Brain (organoid and tissue), 16 donors: ENCODE measurements at places on chromosomes 7 and 10.

DNA sequence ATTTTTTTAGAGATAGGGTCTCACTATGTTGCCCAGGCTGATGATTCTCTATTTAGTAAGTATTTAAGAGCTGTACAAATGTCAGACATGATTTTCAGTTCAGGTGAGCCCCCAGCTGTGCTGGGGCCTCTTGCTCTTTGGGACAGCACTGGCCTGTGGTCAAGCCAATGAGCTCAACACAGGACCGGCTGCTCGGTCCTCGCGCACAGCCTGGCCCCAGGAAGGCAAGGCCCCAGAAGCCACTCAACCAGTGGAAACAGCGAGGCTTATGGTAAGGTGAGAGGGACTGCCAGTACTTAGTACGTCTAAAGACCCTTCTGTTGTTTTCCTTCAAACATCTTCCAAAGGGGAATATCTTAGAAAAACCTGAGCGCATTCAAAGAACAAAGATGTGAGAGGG, 211.8 kb downstream of the SKIDA1 start:
- DNase-seq = no peak

DNA sequence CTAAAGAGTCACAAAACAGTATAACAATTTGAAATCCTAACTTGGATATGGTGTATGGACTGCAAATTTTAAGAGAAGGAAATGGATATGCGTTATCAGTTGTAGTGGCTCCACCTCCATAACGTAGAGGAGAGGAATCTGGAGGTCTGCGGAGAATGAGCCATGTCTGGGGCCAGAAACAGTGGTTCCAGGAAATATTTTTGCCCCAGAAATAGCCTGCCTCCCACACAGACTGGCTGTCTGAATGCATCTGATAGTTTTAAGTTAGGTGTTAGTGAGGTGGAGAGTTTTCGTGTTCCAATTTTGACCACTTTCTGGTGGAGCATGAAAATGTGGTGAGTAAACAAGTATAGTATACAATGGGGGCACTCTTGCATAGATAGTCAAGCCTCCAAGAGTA, 1.6 kb downstream of the PHTF2 start:
- no peak for DNase-seq

DNA sequence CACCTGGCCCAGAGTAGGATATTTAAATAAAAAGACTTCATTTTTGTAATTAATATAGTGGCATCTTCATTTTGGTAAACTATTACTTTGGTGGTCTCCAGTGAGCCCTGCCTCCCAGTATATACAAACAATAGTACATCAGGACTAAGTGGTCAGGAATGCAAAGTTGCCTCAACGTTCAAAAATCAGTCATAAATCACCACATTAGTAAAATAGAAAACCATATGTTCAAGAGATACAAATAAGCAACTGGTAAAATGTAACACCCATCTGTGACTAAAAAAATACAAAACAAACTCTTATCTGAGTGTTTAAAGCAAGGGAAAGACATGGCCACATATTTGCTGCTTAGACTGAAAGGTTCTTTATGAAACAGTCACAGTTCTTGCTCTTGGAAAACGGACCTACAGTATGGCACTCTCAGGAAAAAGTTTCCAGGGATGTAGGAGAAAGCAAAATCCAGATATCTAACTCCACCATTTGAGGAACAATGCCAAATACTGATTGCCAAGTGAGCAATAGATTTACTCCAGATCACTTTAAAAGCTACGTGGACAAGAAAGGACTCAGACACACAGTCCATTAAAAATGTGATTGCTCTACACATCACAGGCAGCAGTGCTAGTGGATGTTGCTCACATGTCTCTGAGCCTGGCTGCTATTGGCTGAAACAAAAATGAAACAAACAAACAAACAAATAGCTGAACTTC, 15.1 kb upstream of the RHOBTB1 start:
- no peak for DNase-seq

DNA sequence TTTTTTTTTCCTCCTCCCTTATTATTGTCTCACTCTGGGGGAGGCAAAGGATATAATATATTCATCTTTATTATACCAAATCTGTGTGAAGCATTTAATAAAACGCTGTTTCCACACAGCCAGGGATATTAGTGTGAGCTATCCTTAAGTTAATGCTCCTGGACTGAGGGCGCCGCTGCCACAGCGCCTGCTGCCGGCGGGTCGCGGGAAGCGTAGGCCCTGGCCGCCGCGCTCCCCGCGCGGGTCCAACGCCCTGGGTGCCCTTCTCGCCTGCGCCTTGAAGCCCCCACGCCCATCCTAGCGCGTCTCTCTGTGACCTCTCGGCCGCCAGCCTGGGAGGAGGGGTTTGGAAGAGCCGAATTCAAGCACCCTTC, 9.5 kb upstream of the LBX1 start:
- DNase-seq = no peak

GRCh38 chr7:158633055-158633956, 45.7 kb upstream of the PTPRN2 start:
- no peak for DNase-seq

- DNase-seq = no peak
Observed at GRCh38 chr7:100819586-100819985, 7.7 kb downstream of the EPHB4 start.

- no peak for DNase-seq
Observed at GRCh38 chr7:21580073-21580521, 37.3 kb downstream of the DNAH11 start.

GRCh38 chr7:99833289-99833877, 5.6 kb downstream of the CYP3A43 start:
- no peak for DNase-seq

DNA sequence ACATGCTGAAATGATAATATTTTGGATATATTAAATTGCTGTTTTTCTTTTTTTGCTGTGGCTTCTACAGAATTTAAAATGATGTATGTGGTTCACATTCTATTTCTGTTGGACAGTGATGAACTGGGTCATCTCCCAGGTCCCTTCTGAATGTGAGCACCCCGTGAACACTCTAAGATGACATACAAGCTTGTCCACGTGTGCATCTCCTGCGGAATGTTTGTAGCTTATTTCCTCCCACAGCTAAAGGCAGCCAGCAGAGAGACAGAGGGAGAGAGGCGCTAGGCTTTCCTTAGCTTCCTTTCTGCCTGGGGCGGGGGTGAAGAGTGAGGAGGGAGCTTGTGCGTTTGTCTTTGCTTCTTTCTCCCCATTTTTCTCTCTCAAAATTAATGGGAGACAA, 219.1 kb downstream of the EMX2 start:
- DNase-seq = peak; percentile 6

- no peak for DNase-seq
Observed at GRCh38 chr10:28328346-28328745, 25.5 kb upstream of the MPP7 start.

- DNase-seq = no peak
Observed at GRCh38 chr10:130080461-130080814, 30.2 kb downstream of the C10orf143 start.

DNA sequence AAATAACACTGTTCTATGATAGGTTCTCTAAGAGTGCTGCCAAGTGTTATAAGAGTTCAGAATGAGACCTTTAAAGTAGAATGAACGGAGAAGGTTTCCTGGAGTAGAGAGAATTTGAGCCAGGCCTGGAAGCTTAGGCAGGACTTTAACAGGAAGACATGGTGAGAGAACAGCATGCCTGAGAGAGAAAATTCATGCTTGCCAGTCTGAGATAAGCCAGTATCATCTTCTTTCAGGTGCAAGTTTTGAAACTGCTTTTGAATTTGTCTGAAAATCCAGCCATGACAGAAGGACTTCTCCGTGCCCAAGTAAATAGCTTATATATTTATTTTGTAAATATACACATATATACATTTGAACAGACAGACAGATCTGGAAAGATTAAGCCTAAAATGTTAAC, 22.1 kb downstream of the ARMC10 start:
- DNase-seq = no peak

DNA sequence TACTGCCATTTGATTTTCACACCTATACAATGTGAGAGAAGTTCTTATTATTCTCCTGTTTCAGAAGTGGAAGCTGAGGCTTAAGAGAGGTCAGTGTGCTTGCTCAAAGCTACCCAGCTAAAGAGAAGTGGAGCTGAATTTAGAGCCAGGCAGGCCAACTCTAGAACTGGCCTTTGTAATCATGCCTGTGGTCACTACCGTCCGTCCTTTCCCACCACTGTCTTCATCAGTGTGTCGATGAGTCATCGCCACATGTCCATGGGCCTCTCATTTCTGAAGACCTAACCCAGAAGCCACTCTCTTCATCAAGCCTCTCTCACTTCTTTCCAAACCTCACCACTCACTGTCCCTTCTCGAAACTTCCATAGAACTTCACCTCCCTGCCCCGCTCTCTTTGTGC, 237.8 kb downstream of the KIAA1217 start:
- no peak for DNase-seq

GRCh38 chr7:26060733-26061677, 91.0 kb upstream of the NFE2L3 start:
- DNase-seq = peak; percentile 15

- no peak for DNase-seq
Observed at GRCh38 chr7:144780071-144780608, 55.7 kb downstream of the TPK1 start.

DNA sequence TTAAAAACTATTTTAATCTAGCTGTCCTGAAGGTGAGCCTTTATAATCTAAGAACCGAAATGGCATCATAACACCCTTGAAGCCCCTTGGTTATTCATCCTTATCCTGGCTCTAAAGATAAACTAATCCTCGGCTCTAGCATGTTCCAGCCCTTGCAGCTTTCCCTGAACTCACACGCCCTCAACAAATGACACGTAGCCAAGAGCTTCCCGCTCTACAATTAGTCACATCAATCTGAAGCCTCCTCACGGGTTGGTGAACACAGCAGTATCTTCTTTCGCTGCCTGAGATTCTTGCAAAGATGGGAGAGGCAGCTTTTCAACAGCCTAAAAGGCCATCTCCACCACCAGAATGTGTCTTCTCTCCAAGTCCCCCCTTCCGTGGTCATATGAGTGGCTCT, 4.1 kb downstream of the FRMD4A start:
- no peak for DNase-seq

- no peak for DNase-seq
Observed at GRCh38 chr7:47710201-47710935, 128.5 kb upstream of the TNS3 start.

DNA sequence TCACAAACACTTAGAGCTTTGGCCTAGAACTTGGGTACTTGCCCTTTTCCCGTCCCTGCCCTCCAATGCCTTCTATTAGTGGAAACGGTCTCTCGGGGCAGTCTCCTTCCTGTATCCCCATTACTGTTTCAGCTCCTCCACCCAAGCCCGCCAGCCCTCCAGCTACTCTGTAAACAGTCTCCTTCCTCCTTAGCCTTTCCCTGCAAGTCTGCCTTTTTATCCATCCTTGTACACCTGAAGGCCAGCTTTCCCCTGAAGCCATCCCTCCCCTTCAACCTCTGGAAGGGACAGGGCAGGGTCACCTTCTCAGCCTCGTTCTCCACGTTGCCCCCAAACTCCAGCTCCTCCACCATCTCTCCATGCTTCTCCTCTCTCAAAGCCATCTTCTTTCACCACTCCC, 108.1 kb upstream of the ZNF746 start:
- DNase-seq = no peak

DNA sequence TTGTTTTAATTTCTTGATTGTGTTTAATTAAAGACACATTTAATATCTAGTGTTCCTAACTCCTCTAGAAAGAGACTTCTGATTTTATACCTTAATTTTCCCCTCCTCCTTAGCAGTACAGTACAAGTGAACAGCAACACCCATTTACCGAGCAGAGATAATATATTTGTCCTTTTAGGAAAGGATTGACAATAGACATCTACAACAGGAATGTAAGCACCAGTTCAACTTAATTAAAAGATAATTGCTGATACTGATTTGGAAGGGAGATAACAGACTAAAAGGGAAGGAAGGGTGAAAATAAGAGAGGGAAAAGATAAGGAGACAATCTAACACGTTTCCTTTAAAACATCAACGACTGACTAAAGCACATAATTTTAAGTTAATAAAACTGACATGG, 119.3 kb downstream of the SRPK2 start:
- no peak for DNase-seq

- no peak for DNase-seq
Observed at GRCh38 chr10:22436526-22436892, 91.2 kb downstream of the SPAG6 start.

- no peak for DNase-seq
Observed at GRCh38 chr10:17455015-17455520, 673 bp upstream of the ST8SIA6 start.

- DNase-seq = no peak
Observed at GRCh38 chr7:104275900-104276299, 52.5 kb upstream of the LHFPL3 start.

DNA sequence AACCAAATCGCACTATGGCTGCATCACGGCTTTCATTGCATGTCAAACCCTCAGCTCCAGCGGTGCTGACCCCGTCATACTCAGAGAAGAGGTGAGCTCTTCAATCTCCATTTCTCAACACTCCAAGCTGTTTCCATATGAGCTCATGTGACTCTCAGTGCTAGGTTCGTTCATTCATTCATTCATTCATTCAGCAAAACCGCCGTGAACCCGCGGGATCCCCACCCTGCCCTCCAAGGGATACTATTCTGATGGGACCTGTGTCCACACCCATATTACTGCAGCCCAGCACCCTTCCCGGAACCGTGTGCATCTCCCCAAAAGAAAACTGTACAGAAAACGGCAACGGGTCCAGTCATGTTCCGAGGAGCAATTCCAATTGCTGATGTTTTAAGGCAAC, 184.7 kb downstream of the DIP2C start:
- DNase-seq = no peak

GRCh38 chr10:99850021-99850766, 67.8 kb downstream of the ABCC2 start:
- DNase-seq = peak; percentile 22

- DNase-seq = no peak
Observed at GRCh38 chr10:49371967-49372366, 23.9 kb downstream of the DRGX start.

DNA sequence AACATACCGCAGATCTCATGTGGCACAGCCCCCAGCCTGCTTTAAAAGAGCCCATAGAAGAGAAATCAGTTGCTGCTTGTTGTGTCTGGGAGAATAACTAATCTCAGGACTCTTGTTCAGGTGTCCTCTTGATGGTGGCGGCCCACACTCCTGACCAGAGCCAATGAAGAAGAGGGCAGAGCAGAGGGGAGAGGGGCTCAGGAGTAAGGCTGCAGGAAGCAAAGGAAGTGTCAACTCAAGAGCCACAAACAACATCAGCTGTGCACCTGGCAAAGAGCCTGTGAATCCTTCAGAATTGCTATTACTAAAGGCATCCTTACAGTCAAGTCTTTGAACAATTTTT, 59.8 kb upstream of the PTN start:
- DNase-seq = peak; percentile 29

GRCh38 chr7:36423633-36424032, 34.0 kb downstream of the ANLN start:
- DNase-seq = no peak

- DNase-seq = no peak
Observed at GRCh38 chr7:47186316-47186715, 395.6 kb downstream of the TNS3 start.

- no peak for DNase-seq
Observed at GRCh38 chr10:51196508-51197175, 122.4 kb downstream of the PRKG1 start.
